ENCODE measurements at places on chromosomes 12 and 14. TPM values are rescaled to one million over a fixed set of nuclear protein-coding genes. Genes with fewer than 3 reads are reported as not detected.

GRCh38 chr12:110561471-110562201 lies 21.5 kb downstream of the PPTC7 start:
- DNase-seq: no peak

DNA sequence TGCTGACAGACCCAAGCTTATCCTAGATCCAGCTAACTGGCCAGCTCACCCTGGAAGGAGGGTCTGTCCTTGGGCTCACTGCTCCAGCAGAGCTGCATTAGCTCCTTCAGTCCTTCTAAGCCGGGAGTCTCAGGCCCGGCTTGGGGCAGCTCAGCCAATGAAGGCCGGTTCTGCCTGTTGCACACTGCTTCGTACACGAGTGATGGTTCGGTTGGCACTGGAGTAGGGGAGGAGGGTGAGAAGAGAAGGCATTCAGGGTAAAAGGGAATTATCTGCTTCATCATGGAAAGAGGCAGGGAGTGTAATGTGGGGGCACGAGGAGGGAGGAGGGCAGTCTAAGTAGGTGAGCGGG lies 2.0 kb downstream of the RIPK3 start:
- DNase-seq: no peak

GRCh38 chr12:65139389-65139788 lies 18.3 kb upstream of the WIF1 start:
- no peak for DNase-seq

- DNase-seq: no peak
Measured at GRCh38 chr14:77343662-77344061, 22.8 kb downstream of the GSTZ1 start.

GRCh38 chr12:124302807-124303578 lies 8.1 kb downstream of the RFLNA start:
- no peak for DNase-seq

- DNase-seq: no peak
Measured at GRCh38 chr12:50397117-50397650, 775 bp upstream of the FAM186A start.

DNA sequence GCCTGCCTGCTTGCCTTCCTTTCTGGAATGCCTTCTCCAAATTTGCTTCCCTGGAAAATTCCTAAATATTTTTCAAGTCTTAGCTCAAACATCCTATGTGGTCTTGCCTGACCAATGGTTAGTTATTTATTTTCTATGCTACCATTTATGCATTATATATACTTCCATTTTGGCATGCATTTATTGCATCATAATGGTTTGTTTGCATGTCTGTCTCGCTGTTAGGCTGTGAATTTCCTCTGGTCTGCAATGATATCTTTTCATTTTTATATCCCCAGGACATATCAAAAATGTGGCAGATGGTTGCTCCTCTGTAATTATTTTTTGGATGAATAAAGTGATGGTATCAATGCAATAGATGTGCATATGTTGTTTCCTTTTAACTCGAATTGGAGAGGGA lies 30.5 kb downstream of the ATL1 start:
- DNase-seq: no peak

DNA sequence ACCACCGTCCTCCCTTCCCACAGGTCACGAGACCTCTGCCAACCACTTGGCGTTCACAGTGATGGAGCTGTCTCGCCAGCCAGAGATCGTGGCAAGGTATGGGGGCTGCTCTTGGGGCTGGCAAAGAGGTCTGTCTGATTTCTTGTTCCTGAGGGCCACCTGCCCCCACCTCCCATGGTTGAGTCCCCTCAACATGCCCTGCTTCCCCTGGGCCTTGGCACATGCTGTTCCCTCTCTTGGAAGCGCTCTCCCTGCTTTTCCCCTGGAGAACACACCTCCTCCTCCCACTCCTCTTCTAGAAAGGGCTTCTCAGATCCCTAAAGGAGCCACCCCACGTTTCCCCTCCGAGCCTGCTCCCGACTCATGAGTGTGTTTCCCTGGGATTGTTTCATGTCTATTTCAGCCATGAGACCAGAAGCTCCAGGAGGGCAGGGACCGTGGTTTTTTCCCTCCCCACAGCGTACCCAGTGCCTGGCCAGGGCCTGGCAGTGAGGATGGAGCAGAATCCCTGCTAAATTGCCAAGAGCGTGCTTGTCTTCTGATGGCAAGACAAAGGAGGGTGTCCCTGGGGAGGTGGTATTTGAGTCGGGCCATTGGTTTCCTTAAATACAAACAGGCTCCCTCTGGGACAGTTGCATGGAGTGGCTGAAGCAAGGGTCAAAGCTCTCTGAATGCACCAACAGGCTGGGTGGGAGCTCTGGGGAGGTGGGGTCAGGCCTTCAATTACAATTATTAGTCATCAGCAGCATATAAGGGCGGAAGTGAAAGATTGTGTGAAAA lies 34.1 kb downstream of the CYP46A1 start:
- DNase-seq: no peak

DNA sequence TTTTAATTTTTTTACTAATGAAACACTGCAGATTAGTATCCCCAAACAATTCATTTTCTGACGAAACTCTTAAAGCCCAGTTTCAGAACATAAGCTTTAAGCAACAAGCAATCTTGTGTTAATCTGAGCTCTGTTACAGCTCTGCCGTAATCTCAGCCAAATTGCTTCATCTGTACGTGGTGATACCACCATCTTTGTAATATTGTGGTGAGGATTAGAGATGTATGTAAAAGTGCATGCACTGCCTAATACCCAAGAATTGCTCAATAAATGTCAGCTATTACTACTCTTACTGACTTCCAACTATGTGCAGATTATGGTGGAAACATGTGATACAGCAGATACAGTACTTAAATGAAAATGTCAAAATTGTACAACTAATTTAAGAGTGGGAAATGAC lies 1.8 kb downstream of the AKAP5 start:
- DNase-seq: no peak

DNA sequence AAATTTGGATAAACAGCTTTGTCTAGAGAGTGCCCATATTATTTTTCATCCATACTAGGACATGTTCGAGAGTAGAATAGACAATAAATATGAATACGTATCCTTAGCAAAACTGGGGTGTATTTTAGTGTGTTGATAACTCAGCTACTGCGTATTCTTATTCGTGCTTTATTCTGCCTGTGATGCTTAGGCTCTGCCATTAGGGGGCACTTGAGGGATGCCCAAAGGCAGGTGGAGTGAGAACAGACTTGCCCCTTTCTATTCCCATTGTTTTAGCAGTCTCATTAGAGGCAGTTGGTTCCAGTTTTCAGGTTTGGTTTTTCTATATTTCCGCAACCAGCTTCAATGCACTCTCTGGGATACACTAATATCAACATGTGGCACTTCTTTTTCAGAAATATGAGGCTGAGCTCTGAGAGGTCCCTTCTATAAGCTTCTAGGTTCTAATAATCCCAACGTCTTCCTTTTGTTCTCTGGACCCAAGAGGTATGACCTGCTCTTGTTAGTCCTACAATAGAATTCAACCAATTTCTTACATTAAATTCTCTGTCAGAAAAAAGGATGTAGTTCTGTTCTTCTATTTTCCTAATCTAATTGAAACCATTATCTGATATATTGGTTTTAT lies 985.7 kb upstream of the FBXO33 start:
- no peak for DNase-seq

Gene GPRC5D
- 0.11 TPM for total RNA-seq

Gene SLC35E3
- 8.0 TPM for total RNA-seq
